ENCODE measurements at places on chromosomes 11 and 22.
A peak's percentile ranks its signal among the peaks of the same experiment; 100 is the strongest.

DNA sequence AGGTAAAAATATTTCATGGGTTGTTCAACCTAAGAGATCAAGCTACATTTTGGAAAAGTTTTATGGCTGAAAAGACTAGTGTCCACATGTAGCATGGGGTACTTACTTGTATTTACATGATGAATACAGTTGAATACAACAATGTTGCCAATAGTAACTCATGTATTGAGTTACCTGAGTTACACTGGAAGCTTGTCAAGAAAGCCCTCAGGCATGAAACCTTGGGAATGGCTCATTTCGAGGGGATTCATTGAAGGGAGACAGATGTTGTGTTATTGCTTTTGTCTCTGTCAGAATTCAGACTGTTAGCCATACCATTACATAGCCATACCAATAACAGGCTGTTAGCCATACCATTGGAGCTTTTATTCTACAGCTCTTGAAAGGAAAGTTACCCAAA, 9.2 kb downstream of the OR51F2 start:
- no peak for DNase-seq

DNA sequence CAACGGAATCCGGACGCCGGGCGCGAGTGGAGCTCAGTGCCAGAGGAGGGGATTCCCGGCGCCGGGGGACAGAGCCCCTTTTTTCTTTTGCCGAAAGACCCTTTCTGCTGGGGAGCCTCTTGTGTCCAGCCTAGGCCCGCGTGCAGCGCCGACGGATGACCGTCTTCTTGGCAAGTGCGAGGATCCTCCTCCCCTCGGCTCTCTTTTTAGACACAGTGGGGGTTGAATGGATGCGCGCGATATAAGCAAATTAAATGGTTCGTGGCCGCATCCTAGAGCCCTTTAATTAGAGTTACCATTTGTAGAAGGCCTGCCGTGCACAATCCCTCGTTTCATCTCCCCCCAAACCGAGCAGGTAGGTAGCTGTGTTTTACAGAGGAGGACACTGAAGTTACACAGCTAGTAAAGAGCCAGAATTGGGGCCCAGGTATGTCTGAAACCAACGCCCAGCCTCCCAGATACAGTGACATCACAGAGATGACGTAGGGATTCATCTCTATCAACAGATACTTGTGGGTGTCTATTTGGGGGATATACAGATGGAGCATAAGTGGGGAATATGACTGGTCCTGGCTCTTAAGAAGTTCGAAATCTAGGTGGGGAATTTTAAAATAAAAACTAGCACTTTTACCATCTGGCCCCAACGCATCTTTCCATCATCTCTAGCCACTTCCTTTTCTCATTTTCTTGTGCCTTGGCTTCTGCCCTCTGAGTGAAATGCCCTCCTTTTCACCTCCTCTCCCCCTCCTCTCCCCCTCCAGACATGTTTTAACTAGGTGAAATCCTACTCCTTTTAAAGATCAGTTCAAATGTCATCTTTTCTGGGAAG, 875 bp downstream of the TCP11L1 start:
- peak; percentile 58 for DNase-seq

GRCh38 chr11:75526192-75526541, 426 bp upstream of the GDPD5 start:
- no peak for DNase-seq

DNA sequence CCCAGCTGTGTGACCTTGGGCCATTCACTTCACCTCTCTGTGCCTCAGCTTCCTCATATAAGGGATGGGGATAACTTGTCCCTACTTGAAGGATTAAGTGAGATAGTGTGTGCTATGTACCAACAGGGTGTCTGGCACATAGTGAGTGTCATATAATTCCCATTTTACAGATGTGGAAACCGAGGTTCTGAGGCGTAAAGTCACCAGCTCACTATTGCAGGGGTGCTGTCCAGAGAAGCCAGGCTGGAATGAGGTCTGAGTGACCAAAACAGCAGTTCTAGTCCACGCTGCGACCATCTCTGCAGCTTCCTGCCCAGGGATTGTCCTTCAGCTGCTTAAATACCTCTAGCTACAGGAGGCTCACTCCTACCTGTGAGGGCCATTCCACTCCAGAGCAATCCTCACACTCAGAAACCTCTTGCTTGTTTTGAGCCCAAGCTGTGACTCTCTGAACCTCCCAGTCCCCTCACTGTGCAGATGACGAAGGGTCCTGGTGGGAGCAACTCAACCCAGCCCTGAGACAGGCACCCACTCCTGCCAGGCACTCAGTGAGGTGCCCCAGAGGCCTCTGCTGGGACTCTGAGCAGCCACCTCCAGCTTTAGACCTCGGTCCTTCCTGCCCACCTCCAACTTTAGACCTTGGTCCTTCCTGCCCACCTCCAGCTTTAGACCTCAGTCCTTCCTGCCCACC, 5.8 kb downstream of the MB start:
- DNase-seq = no peak

DNA sequence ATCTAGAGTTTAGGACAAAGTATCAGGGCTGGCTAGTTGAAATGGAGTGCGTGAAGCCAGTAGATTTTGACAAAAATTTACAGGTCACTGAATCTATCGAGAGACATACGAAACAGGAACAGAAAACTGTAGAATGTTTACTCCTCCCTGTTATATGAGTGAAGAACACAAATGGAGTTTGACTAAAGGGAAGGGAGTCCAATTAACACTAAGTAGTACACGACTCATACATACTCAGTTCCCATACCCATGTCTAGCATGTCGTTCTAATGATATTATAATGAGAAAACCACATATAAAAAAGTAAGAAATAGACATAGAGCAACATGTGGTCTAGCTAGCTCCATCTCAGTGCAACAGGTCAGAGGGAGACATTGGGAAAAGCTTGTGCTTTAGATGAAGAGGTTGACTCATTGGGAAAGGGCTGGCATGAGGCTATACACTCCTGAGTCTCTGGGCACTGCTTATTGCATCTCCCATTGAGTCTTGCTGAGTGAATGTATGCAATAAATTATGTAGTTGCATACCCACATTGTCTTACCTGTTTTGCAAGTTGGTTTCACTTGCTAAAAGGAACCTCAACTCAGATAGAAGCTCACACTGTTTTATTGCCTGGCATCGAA, 43.5 kb downstream of the CD44 start:
- no peak for DNase-seq

- DNase-seq = no peak
These were observed 299.0 kb downstream of the ETS1 start for GRCh38 chr11:128288368-128288767.

DNA sequence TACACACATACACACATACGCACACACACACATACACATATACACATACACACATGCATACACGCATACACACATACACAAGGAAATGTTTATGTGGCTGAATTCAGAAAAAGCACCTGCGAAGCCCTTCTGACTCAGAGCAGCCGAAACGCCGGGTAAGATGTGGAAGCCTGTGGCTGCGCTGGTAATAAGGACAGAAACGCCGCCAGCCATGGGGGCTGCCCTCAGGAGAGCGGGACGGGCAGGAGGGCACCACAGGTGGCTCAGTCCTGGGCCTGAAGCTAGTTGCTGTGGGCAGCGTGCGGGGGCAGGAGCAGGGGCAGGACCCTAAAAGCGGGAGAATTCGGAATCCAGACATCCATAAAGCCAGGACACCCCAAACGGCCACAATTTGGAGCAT, 378.3 kb downstream of the BRD1 start:
- no peak for DNase-seq

DNA sequence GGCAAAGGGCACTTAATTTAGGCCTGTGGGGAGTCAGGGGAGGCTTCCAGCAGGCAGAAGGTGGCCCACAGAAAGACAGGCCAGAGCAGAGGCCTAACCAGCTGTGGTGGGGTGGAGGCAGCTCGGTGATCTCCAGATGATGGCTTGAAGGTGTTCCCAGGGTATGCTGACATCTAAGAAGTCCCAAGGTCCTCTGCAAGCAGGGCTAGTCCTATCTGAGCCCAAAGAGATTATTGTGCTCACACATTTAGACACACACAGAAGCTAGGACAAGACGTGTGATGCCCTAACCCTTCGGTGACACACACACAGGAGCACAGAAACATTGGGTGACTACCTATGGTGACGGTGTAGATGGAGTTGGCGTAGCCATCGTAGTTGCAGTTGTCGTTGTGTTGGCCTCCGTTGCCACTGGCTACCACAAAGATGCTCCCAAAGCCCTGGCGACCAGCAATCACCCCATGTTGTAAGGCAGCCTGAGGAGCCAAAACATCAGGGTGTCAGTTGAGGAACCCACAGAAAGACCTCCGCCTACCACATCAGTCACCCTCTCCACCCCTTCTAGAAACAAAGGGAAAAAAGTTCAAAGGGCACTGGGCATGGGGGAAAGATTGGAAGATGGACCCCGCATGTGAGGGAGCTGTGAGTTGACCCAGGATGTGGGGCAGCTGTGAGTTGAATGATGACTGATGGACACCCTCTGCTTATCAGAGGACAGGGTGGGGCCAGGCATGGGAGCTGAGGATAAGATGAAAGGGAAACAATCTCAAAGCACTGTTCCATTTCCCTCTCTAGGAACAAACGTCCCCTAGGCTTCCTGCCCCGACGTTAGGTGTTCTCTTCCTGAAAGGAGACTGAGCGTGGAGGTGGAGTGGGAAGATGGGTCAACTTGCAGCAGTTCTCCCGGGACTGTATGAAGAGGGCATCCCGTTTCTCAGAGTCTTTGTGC, 7.9 kb downstream of the PCSK7 start:
- no peak for DNase-seq

Data from NCI-H1105 (cell line).